ENCODE measurements at places on chromosomes 3 and 15. TPM values are rescaled to one million over a fixed set of nuclear protein-coding genes. Genes with fewer than 3 reads are reported as not detected.

DNA sequence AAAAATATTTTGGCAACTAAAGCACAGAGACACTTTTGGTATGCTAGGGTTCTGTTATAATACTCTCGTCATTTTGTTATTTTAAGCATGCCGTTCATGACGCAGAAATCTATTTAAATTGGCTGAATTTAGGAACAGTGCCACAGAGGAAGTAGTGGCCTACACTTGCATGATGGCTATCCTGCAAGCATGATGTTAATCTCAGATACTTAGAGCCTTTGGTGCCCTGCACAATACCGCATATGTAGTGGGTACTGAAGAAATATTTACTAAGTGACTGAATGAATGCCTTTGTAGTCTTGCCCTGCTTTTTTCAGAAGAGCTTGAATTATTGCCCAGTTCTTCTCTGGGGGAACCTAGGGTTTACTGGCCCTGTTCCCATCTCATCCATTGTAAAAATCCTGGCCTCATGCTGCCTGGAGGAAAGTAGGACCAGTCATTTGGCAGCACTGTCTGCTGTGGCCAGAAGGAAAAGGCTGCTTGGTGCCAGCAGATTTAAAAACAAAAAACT lies 79.0 kb downstream of the SERPINI1 start:
- DNase-seq: no peak

The MOBP gene
- 0.68 TPM for polyA plus RNA-seq

- no peak for DNase-seq
Observed at GRCh38 chr15:70558406-70559264, 204.7 kb downstream of the UACA start.

DNA sequence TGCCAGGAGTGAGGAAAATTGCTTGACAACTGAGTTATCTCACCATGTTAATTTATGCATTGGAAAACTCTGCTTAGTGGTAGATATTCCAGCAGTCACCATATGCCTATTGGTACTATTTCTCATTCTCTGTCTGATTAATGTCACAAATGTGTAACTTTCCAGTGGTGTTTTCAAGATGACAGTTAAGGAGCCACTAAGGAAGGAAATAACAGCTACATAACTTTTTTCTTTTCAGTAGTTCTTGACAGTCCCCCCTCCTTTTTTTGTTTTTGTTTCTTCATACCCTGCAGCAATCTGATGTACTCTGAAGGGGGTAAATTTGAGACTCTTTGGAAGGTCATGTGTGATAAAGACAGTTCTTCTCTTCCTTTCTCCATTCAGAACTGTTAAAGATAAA lies 13.1 kb downstream of the RASA2 start:
- DNase-seq: no peak

GRCh38 chr15:69009341-69009740 lies 5.2 kb upstream of the NOX5 start:
- DNase-seq: no peak

The SLC28A2 gene
- polyA plus RNA-seq: not detected

- DNase-seq: no peak
Observed at GRCh38 chr3:187064210-187065115, 74.8 kb downstream of the RPL39L start.

DNA sequence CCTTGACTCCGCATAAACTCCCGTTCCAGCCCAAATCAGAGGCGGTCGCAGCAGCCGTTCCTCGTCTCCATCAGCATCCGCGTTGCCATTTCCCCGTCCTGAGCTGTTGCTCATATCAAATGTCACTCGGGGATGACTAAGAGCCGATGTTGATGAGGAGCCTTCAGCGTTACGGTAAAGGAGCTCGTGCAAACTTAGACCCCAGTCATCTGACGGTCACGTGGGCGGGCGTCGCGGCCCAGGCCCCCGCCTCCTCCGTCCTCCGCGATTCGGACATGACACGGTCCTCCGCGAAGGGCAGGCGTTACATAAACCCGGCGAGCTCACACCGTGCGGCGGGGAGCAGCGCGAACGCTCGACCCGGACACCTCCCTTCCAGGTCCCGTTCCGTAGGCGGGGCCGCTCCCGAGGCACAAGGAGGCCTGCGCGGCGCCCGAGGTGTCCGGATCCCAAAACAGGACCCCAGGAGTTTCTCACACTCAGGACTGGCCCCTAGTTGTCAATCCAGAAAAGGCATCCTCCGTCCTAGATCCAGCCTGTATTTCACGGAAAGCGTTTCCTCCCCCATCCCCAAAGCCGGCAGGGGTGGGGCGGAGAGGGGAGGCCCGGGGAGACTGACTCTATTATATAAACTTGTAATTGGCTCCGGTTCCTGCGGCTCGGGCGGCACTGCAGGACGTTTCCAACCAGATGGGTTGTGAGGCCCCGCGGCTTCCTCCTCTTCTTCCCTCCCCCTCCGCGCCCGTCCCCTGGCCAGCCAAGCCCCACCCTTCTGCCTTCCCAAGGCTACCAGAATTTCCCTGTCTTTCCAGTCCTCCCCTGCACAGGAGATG lies 100.0 kb upstream of the IGF1R start:
- DNase-seq: peak; percentile 80

DNA sequence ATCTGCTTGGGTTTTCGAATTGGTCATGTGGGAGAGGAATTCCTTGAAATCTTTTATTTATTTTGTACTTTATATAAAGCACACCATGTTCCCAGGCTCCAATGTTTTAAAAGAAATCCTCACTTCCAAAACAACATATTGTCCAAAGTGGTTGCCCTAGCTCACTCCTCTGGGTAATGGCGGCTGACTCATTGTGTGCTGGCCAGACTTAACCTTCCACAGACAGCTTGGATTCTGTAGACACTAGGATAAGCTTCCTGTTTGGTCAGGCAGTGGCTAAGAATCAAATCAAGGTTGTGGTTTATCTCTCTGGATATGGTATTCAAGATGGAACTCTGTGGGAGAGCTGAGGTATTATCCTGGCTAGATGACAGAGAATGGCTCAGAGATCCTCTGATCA lies 55.8 kb upstream of the FAM98B start:
- DNase-seq: peak; percentile 51

The LDHAL6B gene
- not detected for polyA plus RNA-seq

- DNase-seq: no peak
Observed at GRCh38 chr3:126511291-126511690, 6.3 kb downstream of the UROC1 start.

DNA sequence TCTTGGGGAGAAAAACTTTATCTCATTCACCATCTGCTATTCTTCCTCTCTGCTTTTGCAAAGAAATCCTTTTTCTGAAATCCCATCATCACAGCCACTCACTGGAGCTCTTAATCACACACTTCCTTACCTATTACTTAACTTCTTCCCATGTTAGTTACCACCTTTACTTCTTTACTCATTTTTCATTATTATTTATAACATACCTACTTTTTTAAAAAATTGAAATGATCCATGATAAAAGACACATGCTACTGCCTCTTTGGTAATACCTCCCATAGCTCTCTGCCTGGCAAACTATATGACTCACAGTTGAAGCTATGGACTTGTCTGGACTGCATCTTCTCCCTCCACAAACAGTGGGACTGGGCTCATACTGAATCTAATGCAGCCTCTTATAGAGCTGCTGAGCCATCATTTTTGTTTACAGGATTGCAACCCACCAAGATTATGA lies 150.3 kb downstream of the TNIK start:
- no peak for DNase-seq

The SERPINI2 gene
- not detected for polyA plus RNA-seq

The EFL1 gene
- 4.1 TPM for polyA plus RNA-seq

The RPSA gene
- polyA plus RNA-seq: 1,695 TPM

The SPATA16 gene
- polyA plus RNA-seq: not detected

DNA sequence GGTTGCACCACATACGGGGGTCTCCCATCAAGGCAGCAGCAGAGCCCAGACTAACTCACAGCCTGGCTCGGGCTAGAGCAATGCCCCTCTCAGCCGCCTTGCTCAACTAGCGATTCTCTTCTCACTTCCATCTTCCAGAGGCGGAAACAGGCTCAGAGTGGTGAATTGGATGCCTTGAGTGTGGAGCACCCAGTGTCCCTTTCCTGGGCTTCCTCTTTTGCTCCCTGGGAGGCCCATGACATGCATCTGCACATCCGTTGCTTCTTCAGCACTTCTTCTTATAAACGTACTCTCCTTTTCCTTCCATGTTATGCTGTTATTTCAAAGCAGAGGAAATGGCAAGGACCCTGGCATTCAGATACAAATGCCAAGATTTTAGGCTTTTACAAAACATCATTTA lies 2.1 kb upstream of the IQSEC1 start:
- DNase-seq: no peak

- no peak for DNase-seq
Observed at GRCh38 chr3:84504761-84505160, 454.0 kb upstream of the CADM2 start.

- DNase-seq: no peak
Observed at GRCh38 chr15:68112706-68113105, 58.6 kb downstream of the PIAS1 start.

- no peak for DNase-seq
Observed at GRCh38 chr3:4343258-4343657, 40.1 kb downstream of the SETMAR start.

DNA sequence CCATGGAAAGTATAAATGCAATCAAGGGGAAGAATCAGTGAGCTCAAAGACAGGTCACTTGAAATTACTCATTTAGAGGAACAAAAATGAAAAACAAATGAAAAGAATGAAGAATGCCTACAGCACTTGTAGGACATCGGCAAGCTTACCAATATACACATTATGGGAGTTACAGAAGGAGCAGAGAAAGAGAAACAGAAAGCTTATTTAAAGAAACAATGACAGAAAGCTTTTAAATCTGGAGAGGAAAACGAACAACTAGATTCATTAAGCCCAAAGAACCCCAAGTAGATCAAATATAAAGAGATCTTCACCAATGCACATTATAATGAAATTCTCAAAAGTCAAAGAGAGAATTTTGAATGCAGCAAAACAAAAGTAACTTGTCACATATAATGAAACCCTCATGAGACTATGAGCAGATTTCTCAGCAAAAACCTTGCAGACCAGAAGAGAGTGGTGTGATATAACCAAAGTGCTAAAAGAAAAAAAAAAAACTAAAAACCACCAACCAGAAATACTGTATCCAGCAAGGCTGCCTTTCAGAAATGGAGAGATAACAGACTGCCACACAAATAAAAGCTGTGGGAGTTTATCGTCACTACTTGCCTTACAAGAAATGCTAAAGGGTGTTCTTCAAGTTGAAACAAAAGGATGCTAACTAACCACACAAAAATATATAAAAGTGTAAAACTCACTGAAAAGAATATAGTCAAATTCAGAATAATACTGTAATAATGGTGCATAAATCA lies 63.1 kb downstream of the MYH15 start:
- no peak for DNase-seq

DNA sequence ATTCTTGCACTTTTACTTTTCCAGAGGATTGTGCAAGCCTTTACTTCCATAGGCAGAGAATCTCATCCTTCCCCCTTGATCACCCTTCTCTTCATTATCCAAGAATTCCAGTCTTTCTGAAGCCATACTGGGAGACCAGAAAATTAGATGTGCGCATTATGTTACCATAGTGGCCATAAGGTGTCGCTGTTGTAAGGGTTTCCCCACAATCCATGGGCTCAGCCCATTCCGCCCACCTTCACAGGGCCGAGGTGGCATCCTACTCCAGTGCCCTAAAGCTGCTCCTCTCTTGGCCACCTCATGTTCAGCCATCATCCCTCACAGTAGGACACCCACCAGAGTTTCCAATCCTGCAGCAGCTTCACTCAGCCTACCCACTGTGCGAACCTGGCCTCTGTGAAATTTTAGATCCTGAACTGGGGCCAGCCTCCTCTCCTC lies 35.0 kb downstream of the CTSH start:
- DNase-seq: peak; percentile 58

- peak; percentile 9 for DNase-seq
Observed at GRCh38 chr15:78752492-78753358, 58.5 kb downstream of the ADAMTS7 start.

DNA sequence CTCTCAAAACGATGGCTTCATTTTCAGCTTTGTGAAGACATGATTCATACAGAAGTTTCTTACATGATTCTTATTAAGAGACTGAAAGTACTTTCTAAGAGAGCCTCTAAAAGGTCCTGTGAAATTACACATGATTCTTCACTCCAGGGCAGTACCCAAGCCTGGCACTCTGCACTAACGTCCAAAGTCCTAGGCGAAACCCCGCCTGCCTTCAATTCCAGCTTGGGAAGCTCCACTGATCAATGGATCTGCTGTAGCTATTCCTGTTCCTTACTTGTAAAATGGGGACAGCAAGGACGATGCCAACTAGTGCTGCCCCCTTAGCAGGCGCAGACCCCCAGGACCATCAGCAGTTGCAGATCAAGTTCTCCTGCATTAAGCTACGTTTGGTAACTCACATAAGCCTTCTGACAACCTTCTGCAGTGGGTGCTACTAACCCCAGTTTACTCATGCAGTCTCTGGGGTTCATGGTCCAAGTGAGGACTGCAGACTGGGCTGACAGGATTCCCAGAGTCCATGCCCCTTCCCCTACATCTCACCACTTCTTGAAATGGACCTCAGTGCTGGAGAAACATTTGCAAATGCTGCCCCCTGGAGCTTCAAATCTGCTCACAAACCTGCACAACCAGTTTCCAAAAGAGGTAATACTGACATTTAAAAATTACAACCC lies 10.6 kb downstream of the CHCHD4 start:
- no peak for DNase-seq

DNA sequence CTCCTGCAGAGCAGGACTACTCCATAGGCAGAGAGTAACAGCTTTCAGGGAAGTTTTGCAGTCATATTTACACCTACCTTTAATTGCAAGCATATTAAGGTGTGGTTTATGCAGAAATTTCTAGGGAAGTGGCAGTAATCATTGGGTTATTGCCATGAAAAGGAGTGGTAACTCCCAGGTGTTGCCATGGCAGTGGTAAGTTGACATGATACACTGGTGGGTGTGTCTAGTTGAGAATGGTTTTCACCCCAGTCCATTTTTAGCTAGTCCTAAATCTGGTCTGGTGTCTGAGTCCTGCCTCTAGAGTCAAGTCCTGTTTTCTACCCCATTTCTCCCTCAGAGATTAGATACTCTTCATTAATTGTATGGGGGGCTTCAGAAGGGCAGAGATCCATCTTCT lies 128.4 kb upstream of the GMNC start:
- no peak for DNase-seq

DNA sequence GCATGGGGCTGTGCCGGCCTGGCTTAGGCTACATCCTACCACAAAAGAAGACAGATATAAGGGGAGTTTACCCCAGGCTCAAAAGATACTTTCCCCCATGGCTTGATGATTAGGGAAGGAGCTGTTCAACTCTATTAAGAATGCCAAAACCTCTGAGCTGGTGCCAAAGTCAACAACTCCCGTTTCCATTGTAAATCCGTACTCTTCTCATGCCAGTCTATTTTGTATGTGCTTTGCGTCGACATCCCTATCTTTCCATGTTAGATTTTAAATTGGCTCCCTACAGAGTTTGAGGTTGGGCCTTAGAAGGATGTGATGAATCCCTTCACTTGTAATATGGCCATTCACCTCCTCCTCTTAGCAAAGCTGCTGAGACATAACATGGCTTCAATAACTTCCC lies 46.9 kb downstream of the RLBP1 start:
- no peak for DNase-seq
